GM12865 (cell line): ENCODE measurements at places on chromosomes 11 and 22.
A peak's percentile ranks its signal among the peaks of the same experiment; 100 is the strongest.

DNA sequence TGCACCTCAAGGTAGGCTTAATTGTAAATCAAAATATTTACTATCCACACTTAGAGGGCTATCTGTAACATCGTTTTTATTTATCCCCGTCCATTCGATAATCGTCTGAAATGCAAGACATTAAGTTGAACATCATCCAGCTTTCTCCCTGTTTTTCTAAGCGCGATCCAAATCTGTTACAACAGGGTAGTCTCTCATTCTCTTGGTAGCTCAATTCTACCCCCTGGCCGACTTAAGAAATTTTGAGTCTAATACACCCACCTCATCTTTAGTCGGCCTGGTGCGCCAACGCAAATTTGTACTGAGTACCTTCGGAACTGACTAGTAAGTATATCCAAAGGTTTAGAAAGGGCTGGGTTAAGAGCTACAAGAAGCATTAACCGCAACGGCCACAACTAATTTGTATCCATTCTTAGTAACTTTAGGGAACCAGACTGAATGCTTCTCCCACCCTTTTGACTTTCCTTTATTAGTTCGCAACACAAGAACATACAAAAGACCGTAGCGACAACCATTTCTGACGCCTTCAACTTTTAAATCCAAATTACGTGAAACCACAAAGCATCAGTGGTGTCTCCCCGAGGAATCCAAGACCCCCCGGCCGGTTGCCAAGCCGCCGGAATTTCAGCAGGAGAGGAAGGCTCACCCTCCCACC, 1.0 kb upstream of the ZNF143 start:
- DNase-seq = peak; percentile 72

DNA sequence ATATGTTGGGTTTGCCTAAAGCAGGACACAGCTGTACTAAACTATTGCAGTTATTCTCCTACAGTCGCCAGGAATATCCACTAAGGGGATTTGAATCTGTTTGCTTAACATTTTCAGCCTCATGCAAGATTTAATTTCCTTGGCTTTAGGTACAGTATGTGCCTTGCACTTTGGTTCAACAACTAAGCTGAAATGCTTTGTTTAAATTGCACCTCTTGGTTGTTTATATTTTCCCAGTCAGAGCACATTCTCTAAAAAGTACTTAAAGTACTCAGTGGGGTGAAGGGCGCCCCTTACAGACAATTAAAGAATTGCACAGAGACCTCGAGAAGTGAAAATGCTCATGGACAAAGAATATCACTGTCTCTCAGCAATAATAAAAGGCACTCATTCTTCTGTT, 107.8 kb upstream of the MTNR1B start:
- DNase-seq = no peak

GRCh38 chr11:123507043-123507442, 77.0 kb downstream of the GRAMD1B start:
- DNase-seq = no peak

DNA sequence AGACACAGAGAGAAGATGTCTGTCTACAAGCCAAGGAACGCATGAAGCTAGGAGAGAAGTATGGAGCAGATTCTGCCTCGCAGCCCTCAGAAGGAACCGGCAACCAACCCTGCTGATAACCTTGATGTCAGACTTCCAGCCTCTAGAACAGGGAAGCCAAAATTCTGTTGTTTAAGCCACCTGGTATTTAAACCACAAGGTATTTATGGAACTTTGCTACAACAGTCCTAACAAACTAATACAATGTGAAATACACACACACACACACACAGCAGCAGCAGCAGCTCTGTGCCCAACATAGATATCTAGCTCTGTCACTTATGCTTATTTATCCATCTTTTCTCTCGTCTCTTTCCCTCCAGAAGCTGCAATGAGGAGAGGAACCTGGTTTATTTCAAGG, 400.0 kb downstream of the ETS1 start:
- DNase-seq = no peak

GRCh38 chr11:17233101-17233500, 25.3 kb upstream of the PIK3C2A start:
- no peak for DNase-seq

GRCh38 chr22:42716221-42716620, 4.4 kb downstream of the A4GALT start:
- DNase-seq = peak; percentile 67

- no peak for DNase-seq
Measured at GRCh38 chr11:2522631-2523255, 77.9 kb downstream of the KCNQ1 start.

- no peak for DNase-seq
Measured at GRCh38 chr11:134987223-134987768, 575.3 kb upstream of the B3GAT1 start.

GRCh38 chr11:68657021-68657780, 27.1 kb upstream of the GAL start:
- no peak for DNase-seq

- DNase-seq = peak; percentile 93
Measured at GRCh38 chr22:38751422-38752346, 4.1 kb downstream of the SUN2 start.

GRCh38 chr11:114307524-114308203, 11.5 kb downstream of the NNMT start:
- no peak for DNase-seq

DNA sequence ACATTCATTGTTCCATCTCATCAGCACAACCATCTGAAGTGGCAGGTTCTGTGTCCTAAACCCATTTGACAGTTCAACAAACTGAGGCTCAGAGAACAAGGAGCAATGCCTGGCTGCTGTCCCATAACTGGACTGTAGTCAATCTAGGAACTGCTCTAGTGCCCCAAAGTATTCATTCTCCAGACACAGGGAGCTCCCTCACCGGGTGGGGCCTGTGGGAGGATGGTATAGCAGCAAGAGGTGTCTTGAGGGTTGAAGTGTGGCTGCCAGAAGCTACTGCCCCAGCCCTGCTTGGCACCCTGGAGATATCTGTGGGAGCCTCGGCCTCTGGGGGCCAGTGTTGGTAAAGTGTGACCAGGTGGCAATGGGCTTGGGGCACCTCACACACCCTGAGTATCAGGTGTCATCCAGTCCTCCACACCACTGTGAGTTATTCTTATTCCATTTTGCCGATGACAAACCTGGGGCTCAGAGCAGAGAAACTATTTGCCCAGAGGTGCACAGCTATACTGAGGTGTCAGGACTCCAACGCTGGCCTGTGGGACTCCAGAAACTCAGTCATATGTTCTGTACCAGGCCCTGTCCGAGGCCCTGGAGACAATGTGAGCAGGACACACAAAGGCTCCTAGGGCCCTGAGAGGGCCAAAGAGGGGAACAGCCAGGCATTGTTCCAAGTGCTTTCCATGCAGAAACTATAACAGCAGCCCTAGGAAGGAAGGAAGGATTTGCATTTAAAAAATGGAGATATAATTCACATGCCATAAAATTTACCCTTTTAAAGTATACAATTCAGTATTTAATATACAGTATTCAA, 46.0 kb upstream of the KLHL35 start:
- DNase-seq = no peak

DNA sequence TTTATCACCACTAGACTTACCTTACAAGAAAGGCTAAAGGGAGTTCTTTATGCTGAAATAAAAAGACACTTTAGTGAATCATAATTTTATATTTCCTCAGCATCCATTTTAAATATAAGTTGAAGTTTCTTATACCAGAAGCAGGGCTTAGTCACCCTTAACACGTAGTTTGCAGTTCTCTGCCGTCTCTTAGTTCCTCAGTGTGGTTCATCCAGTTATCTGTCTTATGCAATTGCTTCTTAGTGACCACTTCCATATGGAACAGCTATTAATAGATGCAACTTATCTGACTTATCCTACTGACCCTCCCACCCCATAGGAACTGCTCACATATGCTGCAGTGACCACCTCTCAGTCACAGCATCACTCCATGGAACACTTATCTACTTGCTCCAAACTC, 11.7 kb upstream of the SLC36A4 start:
- DNase-seq = no peak

DNA sequence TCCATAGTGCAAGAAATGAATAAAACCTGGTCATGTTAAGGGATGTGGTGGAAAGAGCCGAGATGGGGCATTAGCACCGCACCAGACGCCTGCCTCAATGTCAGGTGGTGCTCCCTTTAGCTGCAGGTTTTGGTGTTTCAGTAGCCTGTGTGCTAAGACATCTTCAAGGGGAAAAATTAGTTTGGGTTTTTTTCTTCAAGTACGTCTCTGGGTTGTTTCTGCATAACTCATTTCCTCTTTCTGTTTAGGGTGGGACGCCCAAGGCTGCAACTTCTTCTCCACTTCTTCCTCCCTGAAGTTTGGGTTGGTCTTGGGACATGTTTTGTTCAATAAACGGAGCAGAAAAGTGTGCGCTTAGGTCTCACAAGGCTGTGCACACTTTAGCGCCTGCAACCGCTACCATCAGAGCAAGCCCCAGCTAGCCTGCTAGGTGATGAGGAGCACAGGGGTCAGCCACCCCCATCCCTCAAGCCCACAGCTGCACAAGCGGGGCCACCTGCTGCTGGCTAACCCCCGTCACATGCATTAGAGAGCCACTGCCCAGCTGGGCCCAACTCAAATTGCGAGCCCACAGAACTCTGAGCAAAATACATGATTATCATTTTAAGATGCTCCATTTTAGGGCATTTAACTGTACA, 1495.7 kb downstream of the TBC1D22A start:
- no peak for DNase-seq

DNA sequence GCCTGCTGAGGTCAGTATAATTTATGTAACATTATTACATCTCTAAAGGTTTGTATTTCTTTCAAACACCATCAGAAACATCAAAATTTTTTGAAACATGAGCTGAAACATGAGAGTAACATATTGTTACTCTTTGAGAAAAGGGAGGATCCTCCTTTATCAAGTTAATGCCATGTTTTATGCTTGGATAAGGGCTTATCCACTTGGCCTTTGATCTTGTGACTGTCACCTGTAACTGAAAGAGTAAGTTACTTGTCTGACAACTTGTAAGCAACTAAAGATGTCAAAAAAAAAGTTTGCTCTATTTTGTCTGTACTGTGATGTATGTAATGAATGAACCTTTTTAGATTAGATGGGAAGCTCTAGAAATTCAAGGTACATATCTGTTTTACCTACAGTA, 59.6 kb downstream of the FAR1 start:
- DNase-seq = no peak

GRCh38 chr22:32985899-32986765, 72.0 kb downstream of the SYN3 start:
- DNase-seq = peak; percentile 65

DNA sequence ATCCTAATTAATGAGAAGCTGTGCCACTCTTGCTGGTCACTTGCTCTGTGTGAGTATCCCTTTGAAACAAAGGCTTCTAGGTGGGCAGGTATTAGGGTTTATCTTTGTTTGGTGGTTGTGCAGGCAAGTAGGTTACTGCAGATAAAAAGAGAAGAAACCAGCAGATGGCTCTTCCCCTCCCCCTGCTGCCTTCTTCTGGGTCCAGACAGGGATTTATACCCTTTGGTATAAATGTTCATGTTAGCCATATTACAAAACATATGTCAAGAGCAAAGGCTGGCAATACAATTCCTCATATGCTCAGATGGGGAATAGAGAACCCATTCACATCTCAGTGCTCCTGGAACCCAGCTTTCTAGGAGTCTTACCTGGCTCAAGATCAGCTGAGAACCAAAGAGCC, 109.9 kb downstream of the NAV2 start:
- DNase-seq = no peak

DNA sequence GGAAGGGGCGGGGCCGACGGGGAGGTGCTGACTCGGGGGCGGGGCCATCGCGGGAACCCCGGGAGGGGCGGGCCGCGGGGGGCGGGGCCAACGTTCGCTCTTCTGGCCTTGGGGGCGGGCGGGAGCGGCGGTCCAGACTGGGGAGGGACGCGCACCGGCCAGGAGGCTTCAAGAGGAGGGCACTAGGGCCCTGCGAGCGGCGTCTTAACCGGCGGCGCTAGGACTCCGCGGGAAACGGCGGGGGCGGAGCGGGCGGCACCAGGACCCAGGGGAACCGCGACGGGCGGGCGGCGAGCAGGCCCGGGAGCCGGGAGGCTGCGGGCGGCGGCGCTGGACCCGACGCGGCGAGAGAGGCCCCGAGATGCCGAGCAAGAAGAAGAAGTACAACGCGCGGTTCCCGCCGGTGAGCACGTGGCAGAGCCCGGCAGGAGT, at the start of gene DRAP1:
Gene DRAP1 (plus strand): TSS at position 286 of the 432 bp plus-strand sequence. CDS start 76 bp downstream, at position 362.
- peak; percentile 99 for DNase-seq

GRCh38 chr11:72425053-72425980, 9.0 kb downstream of the CLPB start:
- DNase-seq = no peak

DNA sequence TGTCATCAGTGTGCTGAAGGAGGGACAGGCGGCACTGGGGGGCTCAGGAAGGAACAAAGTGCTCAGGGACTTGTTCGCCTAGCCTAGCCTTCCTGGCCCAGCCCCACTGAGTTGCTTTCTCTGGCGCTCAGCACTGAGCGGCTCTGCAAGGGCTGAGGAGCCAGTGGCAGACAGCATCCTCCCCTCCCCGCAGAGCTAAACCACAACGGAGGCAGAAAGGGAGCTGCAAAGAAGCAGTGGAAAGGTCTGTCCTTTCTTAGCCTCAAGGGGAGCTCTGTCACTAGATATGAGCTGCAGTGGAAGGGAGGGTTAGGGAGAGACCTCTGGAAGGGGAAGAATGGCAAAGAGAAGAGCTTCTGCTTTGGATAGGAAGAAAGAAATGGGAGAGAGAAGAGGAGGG, 89.7 kb upstream of the PHOX2A start:
- no peak for DNase-seq

GRCh38 chr11:104524254-104524653, 360.3 kb upstream of the PDGFD start:
- no peak for DNase-seq

DNA sequence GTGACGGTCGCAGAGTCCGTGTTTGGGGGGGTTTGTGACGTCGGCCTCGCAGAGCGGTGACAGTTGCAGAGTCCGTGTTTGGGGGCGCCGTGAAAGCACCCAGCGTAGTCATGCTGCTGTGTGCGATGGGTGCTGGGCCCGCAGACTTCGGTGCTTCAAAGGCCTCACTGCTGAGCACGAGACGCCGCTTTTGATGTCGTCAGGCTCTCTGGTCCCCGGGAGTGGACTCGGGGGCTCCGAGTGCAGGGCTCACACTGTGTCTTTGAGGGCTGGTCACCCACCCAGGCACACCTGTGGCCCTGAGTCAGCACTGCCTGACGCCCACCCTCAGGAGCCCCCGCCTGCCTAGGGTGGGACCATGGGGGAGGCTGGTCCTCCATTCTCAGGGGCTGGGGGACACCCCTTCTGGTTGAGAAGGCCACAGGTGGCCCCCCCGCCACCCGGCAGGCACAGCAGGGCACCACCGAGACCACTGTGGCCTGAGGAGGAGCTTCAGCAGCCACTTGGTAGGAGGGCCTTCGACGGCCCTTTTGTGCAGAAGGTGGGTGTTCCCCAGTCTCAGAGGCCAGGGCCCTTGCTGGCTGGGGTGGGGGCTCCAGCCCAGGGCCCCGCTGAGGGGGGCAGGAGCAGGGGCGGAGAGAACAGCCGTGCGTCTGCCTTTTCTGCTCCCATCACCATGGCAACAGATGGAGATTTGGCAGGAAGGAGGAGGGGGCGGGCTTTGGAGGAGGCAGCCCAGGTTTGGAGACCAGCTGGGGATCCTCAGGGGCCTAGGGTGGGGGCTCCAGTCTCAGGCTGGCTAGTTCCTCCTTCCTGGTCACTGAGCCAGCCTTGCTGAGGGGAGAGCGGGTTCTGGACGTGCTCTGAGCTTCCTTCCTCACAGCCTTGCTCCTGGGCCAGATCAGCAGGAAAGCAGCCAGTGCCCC, 20.9 kb downstream of the BRSK2 start:
- DNase-seq = no peak
